Thoracic aorta endothelial cell (primary cell): ENCODE measurements at places on chromosomes 1 and 21. TPM values are rescaled to one million over a fixed set of nuclear protein-coding genes. Genes with fewer than 3 reads are reported as not detected.

GUK1 gene
- 224 and 243 TPM in 2 replicates for total RNA-seq

TNFRSF14 gene
- 20.9 and 21.3 TPM in 2 replicates for total RNA-seq

SIK1 gene
- 1.5 and 2.4 TPM in 2 replicates for total RNA-seq

C1QA gene
- total RNA-seq: not detected in 2 replicates

DNAH14 gene
- total RNA-seq: 2.9 and 5.5 TPM in 2 replicates

SLAMF1 gene
- not detected in 2 replicates for total RNA-seq

UQCRH gene
- total RNA-seq: 352 and 380 TPM in 2 replicates

SYTL1 gene
- 0.07 TPM in 1 of 2 replicates, not detected in the other for total RNA-seq

PSMB2 gene
- total RNA-seq: 36.4 and 48.2 TPM in 2 replicates

FASLG gene
- total RNA-seq: not detected in 2 replicates

PDE9A gene
- total RNA-seq: 0.36 TPM in 1 of 2 replicates, not detected in the other

DRAXIN gene
- 0.50 and 0.93 TPM in 2 replicates for total RNA-seq

CBR1 gene
- 71.8 and 73.1 TPM in 2 replicates for total RNA-seq

IRF6 gene
- 14.1 and 20.8 TPM in 2 replicates for total RNA-seq

LAD1 gene
- total RNA-seq: not detected in 2 replicates

BATF3 gene
- total RNA-seq: 0.65 and 1.2 TPM in 2 replicates

RAB25 gene
- total RNA-seq: not detected in 2 replicates

SYCP1 gene
- not detected in 2 replicates for total RNA-seq

TNFRSF8 gene
- under 0.01 and 0.22 TPM in 2 replicates for total RNA-seq

C1orf21 gene
- total RNA-seq: 26.6 and 32.0 TPM in 2 replicates

FMO3 gene
- not detected in 2 replicates for total RNA-seq

KRTAP10-9 gene
- not detected in 2 replicates for total RNA-seq

AKR1A1 gene
- 112 and 120 TPM in 2 replicates for total RNA-seq

C1QTNF12 gene
- total RNA-seq: 1.1 TPM in 1 of 2 replicates, not detected in the other

EPHA8 gene
- not detected in 2 replicates for total RNA-seq

MCOLN3 gene
- total RNA-seq: not detected in 2 replicates

LCE2A gene
- total RNA-seq: not detected in 2 replicates
